ENCODE measurements at places on chromosomes 12 and 14. TPM values are rescaled to one million over a fixed set of nuclear protein-coding genes. Genes with fewer than 3 reads are reported as not detected.

GRCh38 chr14:50056435-50056834 is 59.9 kb downstream of the VCPKMT start:
- DNase-seq: no peak

- DNase-seq: no peak
Observed at GRCh38 chr14:89265234-89265633, 151.8 kb downstream of the FOXN3 start.

GRCh38 chr12:104768033-104768432 is 190.1 kb downstream of the SLC41A2 start:
- no peak for DNase-seq

- DNase-seq: no peak
Observed at GRCh38 chr12:106840243-106840642, 65.8 kb downstream of the RIC8B start.

GRCh38 chr12:5535541-5535940 is 103.6 kb downstream of the NTF3 start:
- no peak for DNase-seq

GRCh38 chr12:94941440-94941862 is 62.0 kb downstream of the NDUFA12 start:
- DNase-seq: peak; percentile 15

DNA sequence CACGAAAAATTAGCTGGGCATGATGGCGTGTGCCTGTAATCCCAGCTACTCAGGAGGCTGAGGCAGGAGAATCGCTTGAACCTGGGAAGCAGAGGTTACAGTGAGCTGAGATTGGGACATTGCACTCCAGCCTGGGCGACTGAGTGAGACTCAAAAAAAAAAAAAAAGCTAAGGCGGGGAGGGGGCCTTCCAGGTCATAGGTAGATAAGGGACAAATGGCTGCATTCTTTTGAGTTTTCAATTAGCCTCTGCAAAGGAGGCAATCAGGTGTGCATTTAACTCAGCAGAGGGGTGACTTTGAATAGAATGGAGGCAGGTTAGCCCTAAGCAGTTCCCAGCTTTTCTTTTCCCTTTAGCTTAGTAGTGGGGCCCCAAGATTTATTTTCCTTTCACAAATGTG is 743 bp upstream of the AACS start:
- DNase-seq: no peak

GRCh38 chr14:64736271-64737169 is 32.3 kb downstream of the PLEKHG3 start:
- no peak for DNase-seq

DNA sequence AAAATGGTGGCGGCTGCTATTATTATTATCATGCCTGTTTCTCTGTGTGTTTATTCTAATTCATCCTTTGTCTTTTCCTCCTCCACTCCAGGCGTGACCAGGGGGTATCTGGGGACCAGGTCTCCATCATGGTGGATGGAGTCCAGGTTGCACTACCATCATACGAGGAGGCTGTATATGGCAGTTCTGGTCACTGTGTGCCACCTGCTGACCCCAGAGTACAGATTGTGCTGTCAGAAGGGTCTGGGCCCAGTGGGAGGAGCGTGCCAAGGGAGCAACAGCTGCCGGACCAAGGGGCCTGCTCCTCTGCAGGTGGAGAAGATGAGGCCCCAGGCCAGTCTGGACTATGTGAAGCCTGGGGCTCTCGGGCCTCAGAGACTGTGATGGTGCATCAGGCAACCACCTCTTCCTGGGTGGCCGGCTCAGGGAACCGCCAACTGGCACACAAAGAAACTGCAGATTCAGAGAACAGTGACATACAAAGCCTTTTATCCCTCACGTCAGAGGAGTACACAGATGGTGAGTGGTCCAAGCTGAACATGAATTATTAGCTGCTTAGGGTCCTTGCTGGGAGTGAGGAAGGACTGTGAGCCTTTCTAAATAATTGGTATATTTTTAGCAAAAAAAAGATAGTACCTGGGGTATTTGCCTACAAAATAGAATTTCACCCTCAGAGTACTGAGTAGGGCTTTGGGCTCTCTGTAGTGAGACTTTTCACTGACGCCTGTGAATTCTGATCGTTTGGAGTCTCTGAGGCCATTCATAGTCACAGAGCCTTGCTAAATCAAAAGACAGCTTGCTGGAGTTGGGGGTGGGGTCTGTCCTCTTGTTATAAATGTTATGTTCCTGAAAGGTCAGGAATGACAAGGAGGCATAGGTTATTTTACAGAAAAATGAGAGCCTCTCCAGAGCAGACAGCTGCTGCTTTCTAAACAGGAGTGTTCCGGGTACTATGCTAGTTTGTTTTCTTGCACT is 58.1 kb upstream of the SRSF5 start:
- no peak for DNase-seq

- DNase-seq: no peak
Observed at GRCh38 chr14:103315351-103315911, 18.6 kb upstream of the EIF5 start.

GRCh38 chr14:66514213-66514612 is 6.3 kb downstream of the GPHN start:
- no peak for DNase-seq

DNA sequence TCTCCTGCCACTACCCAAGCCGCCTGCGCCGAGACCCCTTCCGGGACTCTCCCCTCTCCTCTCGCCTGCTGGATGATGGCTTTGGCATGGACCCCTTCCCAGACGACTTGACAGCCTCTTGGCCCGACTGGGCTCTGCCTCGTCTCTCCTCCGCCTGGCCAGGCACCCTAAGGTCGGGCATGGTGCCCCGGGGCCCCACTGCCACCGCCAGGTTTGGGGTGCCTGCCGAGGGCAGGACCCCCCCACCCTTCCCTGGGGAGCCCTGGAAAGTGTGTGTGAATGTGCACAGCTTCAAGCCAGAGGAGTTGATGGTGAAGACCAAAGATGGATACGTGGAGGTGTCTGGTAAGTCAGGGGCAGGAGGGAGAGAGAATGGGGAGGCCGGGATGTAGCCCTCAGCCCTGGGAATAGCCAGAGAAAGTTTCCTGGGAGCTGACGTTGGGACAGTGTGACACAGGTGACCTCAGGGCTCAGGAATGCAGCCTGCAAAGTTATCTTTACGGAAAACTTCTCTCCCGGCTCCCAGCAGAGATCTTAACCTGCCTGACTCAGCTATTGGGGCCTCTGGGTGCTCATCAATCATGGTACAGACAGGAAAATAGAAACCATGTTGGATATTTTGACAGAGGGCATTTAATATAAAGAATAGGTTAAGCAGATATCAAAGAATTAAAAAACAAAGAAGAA is 747 bp downstream of the HSPB8 start:
- no peak for DNase-seq

DNA sequence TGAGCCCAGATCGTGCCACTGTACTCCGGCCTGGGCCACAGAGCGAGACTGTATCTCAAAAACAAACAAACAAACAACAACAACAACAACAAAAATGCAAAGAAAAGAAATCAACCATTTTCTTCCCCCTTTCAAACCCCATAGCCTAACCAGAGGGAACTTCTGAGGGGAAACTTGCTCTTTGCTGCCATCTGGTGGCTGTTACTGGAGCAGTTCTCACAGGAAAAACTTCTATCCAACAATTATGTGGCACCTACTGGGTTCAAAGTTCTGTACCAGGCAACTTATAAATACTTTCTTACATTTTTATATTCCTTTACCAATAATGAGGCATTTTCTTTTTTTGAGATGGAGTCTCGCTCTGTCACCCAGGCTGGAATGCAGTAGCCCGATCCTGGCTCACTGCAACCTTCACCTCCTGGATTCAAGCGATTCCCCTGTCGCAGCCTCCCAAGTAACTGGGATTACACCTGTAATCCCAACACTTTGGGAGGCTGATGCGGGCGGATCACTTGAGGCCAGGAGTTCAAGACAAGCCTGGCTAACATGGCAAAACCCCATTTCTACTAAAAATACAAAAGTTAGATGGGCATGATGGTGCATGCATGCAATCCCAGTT is 50.9 kb upstream of the BICDL1 start:
- DNase-seq: peak; percentile 61

C3AR1 gene
- polyA plus RNA-seq: 4.8 TPM

SCN8A gene
- not detected for polyA plus RNA-seq

IAPP gene
- not detected for polyA plus RNA-seq

ACVR1B gene
- polyA plus RNA-seq: 16.2 TPM

PIWIL1 gene
- 0.13 TPM for polyA plus RNA-seq

KLRG1 gene
- polyA plus RNA-seq: not detected

DLST gene
- 80.8 TPM for polyA plus RNA-seq

GDF3 gene
- not detected for polyA plus RNA-seq

All from muscle of arm (tissue), 14 donors.